Hematopoietic multipotent progenitor cell treated with erythropoietin and hydrocortisone succinate and interleukin-3 and kit ligand, for 4 days (in vitro differentiated cells): ENCODE measurements at places on chromosomes 3 and 15.
A peak's percentile ranks its signal among the peaks of the same experiment; 100 is the strongest.

GRCh38 chr3:177882124-177882648 is 654.0 kb upstream of the KCNMB2 start:
- DNase-seq, result no peak

GRCh38 chr3:183296944-183297343 is 43.9 kb downstream of the B3GNT5 start:
- DNase-seq, result no peak

DNA sequence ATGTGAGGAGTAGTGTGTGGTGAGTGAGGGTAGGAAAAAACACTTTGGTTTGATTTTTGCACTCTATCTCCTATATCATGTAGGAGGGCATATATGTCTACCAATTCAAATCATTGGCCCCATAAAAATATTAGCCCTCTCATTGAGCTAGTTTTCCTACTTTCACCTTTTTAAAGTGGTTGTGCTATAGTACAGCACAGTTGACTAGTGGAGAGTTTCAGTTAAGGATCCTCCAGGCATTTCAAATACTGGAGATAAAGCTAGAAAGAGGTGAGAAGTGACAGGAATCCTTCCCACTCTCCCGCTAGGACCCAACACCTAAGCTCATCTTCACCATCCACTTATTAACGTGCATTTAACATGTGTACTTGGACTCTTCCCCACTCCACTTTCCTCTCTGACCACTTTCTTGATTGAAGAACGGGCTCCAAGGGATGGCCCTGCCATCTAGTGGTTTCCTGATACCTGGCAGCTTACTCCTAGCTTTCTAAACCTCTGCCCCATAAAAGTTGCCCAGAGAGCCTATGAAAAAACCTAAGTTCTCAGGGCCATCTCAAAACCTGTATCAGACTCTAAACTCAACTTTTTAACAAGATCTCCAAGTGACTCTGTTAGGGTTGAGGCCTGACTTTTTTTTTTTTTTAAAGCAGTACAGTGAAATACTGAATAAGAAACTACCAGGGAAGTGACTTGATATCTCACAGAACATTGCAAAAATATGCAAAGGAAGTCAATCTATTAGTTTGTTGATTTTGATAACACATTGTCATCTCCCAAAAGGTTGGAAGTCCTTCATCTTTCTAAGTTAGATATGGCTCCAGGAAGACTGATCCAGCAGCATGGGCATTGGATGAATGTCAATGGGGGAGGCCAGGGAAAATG is 17.9 kb downstream of the IL12A start:
- DNase-seq, result peak; percentile 87

DNA sequence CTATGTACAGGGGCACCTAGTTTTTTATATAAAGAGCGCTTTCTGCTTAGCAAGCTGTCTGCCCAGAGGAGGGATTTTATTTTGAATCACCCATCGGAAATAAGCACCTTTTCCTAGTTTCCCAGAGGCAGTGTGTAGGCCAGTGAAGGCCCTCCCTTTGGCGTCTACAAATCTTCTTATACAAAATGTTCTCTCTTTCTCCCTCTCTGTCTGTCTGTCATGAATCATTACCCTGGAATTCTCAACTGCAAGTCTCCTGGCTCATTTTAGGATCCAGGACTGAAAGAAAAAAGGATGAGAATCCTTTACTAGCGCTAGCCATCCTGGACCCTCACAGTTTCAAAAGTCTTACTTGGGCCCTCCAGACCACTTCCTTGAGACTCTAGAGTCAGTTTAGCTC is 728.1 kb downstream of the OTOL1 start:
- DNase-seq, result no peak

GRCh38 chr15:50280271-50280670 is 14.7 kb upstream of the HDC start:
- no peak for DNase-seq

GRCh38 chr3:105906836-105907235 is 38.0 kb upstream of the CBLB start:
- peak; percentile 2 for DNase-seq

DNA sequence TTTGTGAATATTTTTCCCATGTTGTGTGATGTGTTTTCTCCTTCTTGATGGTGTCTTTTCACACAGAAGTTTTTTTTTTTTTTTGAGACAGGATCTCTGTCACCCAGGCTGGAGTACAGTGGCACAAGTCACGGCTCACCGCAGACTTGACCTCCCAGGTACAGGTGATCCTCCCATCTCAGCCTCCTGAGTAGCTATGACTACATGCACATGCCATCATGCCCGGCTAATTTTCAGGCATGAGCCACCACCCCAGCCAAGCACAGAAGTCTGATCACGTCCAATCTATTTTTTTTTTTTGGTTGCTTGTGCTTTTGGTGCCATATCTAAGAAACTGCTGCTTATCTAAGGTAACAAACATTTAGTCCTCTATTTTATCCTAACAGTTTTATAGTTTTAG is 24.6 kb downstream of the TOMM70 start:
- DNase-seq, result no peak

DNA sequence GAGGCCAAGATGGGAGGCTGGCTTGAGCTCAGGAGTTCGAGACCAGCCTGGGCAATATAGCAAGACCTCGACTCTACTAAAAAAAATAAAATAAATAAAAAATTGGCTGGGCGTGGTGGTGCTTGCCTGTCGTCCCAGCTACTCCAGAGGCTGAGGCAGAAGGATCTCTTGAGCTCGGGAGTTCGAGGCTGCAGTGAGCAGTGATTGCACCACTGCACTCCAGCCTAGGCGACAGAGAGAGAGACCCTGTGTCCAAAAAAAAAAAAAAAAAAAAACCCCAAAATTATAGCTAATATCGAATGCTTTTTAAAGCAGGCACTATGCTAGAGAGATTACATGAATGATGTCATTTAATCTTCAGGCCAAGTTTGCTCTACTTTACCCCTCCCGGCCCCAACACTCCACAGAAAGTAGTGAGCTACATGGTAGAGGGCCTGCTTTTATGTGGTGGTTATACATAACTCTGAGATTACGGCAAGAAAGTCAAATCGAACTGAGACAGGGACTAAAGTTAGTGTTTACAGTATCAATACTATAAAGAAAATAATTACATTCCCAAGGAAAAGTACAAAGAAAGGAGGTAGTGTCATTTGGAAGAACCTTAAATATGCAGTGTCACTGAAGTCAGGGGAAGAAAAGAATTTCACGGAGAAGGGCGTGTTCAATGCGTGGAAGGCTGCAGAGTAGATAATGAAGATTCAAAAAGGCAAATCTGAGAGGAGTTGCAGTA is 1.1 kb downstream of the ADPGK start:
- DNase-seq, result peak; percentile 43

DNA sequence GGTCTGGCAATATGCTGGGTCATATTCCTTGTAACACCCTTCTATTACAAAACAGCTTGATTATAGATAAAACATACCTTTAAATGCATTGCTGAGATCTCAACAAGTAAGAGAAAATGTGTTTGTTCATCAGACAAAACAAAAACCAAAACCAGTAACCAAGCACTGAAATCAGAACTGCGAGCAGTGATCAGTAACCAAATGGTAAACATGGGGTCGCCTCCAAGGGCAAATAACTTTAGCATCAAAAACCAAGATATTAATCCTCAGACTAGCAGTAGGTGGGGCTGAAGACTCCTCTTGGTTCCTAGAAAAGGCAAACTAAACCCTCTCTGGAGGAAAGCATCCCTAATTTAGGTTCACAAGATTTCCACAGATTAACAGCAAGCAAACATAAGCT is 6.6 kb upstream of the HESX1 start:
- DNase-seq, result no peak

DNA sequence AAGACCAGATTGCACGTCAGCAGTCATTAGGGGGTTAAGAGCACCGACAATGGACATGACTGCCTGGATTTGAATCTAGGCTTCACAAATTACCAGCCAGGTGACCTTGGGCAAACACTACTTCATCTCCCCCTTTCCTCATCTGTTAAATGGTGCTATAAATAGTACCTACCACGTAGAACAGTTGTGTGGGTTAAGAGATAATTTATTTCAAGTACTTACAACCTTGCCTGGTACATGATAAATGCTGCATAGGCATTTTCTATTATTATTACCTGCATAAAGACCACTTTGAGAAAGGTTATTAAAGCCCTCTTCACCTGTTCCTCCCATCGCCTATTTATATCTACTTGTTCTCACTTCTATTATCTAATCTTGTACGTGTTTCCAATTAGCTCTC is 64.7 kb downstream of the BTD start:
- DNase-seq, result no peak

GRCh38 chr15:101250873-101251829 is 697 bp downstream of the CHSY1 start:
- DNase-seq, result no peak

GRCh38 chr3:116473602-116474001 is 28.3 kb upstream of the LSAMP start:
- no peak for DNase-seq

GRCh38 chr3:17518189-17519059 is 224.0 kb downstream of the TBC1D5 start:
- DNase-seq, result no peak

GRCh38 chr3:30557746-30558303 is 48.6 kb upstream of the TGFBR2 start:
- no peak for DNase-seq

DNA sequence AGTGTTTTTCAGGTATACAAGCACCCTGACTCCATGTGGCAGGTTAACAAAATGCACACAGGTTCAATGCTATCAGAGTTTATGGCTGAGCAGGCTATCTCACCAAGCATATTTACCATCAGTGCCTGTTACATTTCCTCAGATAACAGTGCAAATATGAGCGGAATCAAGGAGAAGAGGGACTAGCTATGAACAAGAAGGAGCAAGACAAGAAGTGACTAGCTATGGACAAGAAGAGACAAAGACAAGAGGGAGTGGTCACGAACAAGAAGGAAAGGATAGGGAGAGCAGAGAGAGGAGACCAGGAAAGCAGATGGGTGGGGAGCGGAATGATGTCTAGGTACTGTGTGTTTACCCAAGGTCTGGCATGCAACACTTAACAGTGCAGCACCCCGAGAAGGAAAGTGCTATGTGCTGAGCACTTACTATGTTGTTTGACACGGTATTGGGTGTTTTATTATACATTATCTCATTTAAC is 8.6 kb downstream of the ILDR1 start:
- DNase-seq, result no peak

- no peak for DNase-seq
Observed at GRCh38 chr3:65350801-65351476, 663.1 kb upstream of the ADAMTS9 start.

- DNase-seq, result peak; percentile 83
Observed at GRCh38 chr3:67655364-67656121, 1.1 kb upstream of the SUCLG2 start.

DNA sequence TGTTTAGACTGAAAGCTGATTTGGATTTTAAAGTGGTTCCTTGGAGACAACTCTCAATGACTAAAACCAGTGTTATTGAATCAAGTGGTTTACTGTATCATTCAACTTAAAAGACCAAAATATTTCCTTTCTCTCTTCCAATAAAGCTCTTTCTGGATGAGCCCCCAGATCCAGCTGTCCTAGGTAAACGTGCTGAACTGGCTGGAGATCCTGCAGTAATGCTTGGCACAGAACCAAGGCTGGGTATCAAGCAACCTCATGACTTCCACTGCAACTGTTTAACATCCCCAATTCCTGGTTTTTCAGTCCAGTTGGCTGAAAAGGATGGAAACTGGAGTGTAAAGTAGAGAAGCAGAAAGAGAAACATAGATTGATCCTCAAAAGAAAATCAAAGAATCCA is 28.9 kb downstream of the SEC22C start:
- DNase-seq, result no peak

DNA sequence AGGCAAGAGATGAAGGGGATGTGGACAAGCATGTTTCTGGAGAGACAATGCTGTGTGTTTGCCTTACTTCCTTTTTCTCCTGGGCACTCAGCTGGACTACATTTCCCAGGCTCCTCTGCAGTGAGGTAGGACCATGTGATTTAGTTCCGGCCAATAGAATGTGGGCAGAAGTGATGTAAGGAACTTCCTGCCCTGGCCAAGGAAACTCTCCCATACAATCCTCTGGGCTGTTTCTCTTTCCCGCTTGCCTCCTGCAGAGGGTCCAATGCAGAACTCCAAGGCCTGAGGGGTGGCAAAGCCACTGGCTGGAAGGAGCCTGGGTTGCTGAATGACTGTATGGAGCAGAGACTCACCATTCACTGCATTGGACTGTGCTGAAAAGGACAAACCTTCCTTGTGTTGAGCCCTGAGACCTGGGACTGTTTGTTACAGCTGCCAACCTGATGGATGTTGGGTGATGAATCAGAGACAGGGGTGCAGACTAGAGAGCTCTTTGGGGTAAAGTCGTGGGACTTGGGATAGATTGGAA is 82.7 kb upstream of the SLC6A6 start:
- peak; percentile 92 for DNase-seq

GRCh38 chr3:45187694-45188141 is 38.4 kb downstream of the TMEM158 start:
- peak; percentile 57 for DNase-seq

- no peak for DNase-seq
Observed at GRCh38 chr15:66071160-66071920, 182.2 kb downstream of the MEGF11 start.

DNA sequence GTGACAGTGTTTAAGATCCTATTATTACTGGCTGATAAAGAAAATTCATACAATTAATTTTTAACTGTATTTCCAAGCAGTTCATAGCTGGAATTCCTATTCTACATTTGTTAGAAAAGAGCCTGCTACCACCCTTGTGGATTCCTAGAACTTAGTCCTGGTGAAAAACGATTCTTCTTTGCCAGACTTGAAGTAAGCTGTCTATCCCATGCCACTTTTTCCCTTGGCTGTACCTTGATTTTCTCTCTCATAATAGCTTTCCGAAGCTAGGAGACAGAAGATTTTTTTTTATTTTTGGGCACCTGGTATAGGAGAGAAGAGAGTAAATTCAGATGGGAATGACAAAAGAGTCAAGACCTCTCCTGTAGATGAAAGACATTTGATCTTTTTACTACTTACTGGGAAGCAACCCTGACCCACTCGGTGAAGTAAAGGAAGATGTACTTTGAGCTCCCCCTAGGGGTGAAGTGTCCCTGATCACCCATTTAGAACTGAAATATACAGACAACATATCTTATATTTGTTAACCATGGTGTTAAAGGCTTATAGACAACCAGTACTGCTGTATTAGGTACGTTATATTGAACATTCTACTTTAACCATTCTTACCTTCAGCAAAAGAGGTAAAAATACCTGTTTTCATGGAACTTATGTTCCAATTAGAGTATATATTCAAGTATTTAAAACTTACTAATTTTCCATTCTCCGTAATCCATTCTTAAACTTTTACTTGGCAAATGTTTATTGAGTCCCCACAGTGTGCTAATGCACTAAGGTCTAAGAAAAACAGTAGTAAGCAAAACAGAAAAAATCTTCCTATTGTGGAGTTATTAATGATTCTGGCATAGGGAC is 36.2 kb upstream of the C3orf38 start:
- peak; percentile 92 for DNase-seq

- no peak for DNase-seq
Observed at GRCh38 chr15:49094923-49095322, 48.7 kb upstream of the SECISBP2L start.
